Stimulated activated CD4-positive, alpha-beta T cell treated with anti-CD3 and anti-CD28 coated beads, Interleukin-4, amount 100 ng/mL, for 1 hour (primary cell): ENCODE measurements at places on chromosomes 4 and X.

GRCh38 chr4:172410363-172410762 is 597.2 kb downstream of the GALNTL6 start:
- DNase-seq: no peak

DNA sequence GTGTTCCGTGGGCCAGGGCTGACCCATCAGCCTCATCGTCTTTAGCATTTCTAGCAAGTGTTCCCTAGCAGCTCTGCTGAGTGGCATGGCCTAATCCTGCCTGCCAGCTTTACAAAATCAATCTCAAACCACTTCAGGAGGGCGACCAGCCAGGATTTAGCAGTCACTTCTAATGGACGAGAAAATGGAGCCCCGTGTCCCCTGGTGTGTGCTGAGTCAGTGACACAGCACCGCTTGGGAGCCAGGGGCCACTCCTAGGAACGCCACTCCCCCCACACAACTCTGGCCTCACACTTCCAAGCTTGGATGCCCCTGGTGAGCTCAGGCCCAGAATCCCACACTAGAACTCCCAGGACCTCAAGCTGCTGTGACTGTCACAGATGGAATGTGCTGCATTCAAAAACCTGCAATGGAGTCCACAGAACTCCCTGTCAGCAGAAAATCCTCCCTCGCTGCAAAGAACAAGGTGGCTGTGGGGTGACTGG is 311.2 kb upstream of the GATB start:
- DNase-seq: no peak

DNA sequence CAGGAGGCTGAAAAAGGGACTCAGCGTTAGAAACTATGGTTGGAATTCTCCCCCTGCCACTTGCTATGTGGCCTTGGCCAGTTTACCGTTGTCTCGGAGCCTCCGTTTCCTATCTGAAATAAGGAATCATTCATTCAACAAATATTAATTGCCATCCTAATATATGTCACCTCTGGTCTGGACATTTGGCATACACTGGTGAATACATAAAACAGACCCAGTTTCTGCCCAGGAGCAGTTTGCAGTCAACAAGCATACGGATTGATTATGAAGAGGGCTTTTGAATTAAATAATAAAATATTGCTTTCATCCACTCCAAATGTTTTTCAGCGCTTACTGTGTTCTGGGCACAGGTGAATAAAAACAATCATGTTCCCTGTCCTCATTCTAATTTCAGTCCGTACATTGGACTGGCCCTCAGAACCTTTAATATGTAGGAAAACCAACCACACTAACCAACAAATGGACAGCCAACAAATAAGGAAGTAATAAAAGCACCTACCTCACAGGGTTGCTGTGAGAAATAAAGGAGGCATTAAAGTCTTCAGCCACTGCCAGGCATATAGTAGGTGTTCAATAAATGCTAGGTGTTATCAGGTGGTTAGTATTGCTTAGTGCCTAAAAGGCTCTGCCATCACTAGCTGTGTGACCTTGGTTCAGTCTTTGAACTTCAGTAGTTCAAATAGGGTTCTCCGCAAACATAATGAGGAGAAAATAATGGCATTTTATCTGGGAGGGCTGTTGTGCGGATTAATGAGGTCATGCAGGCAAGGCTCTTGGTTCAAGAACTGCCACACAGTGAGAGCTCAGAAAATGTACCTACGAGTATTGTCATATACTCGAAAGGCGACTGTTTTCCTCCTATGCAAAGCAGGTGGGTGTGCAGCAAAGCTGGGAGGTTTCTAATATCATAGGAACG is 7.3 kb upstream of the GSX2 start:
- DNase-seq: no peak

GRCh38 chrX:94492541-94492940 is 818.5 kb downstream of the FAM133A start:
- DNase-seq: no peak

GRCh38 chr4:183599690-183600089 is 59.3 kb downstream of the RWDD4 start:
- no peak for DNase-seq

DNA sequence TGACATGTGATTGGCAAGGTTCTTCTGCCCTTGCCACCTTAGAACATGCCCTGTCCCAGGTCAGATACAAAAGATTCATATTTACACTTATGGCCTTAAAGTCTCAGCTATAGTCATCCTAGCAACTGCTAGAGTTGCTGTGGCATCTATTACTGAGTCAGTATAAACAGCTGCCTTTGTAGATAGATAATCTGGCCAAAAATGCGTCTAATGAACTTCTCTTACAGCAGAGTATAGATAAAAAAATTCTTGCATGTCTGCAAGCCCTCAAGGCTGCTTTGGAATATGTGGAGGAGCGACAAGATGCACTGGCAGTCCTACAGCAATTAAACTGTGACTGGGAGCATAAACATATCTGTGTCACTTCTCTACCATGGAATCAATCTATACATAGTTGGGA is 1209.7 kb upstream of the PABPC4L start:
- DNase-seq: no peak

DNA sequence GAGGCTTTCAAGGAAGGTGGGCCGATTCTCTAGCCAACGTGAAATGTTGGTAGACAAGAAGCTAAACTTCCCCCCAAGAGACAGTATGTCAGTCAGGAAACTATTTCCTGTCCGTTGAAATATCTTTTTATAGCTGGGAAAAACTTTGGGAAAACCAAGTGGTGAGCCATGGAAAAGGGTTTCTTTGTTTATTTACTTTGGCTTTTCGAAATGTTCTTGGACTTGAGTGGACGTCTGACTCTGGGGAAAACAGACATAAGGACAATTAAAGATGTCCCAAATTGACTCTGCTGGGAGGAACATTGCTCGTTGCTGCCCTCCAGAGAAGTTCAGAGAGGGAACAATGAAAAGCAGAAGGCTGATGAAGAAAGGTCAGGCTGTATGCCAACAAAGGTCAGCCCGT is 295.4 kb downstream of the RAPGEF2 start:
- DNase-seq: no peak

GRCh38 chr4:2285613-2286381 is 23.9 kb upstream of the MXD4 start:
- DNase-seq: no peak

DNA sequence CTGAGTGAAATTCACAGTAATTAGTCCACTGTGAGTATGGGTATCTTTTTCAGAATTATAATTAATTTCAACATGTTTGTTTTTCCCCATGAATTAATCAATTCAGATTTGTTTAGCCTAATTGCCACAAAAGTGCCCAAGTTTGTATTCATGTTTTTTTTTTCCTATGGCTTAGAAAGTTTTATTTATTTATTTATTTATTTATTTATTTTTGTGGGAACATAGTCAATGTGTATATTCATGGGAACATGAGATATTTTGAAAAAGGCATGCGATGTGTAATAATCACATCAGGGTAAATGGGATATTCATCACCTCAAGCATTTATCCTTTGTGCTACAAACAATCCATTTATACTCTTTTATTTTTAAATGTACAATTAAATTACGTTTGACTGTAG is 475.3 kb downstream of the ADGRL3 start:
- DNase-seq: no peak

DNA sequence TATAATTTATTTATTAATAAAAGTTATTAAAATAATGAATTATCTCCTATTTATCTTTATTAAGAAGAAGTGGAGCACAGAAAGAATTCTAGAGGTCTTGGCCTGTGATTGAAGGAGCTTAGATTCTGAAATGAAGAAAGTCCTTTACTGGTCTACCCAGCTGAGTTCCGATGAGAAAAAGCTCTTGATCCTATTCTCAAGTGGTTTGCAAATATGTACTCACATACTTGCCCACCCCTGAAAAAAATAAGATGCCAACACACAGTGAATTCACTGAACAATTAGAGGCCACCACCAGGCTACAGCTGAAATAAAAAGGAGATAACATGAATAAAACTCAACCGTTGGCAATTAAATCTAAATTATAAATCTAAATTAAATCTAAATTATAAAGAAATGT is 253.4 kb downstream of the MAPK10 start:
- DNase-seq: no peak

- no peak for DNase-seq
Measured at GRCh38 chr4:183936574-183937345, 31.7 kb downstream of the STOX2 start.

DNA sequence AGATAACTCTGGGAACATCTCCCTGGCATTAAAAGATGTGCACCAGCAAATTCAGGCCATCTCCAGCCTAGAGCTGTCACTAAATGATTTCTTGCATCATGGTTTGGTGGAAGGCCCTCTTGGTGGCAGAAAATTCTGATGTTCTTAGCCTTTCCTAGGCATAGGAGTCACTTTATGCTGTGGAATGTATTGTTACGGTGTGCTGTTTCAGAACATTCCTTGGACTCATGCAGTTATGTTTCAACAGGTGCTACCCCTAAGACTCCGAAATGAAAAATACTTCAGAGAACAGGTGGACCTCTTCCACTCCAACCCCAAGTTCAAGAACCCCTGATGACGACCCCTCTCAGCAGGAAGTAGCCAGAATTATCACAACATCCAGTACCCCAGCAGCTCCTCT is 20.3 kb upstream of the PAPSS1 start:
- no peak for DNase-seq
